Inflammatory macrophage treated with lipopolysaccharide for 1 hour (primary cell): ENCODE measurements at places on chromosomes 2 and 18.

- DNase-seq, result no peak
Measured at GRCh38 chr2:137870682-137871081, 93.6 kb upstream of the HNMT start.

GRCh38 chr2:43749583-43749982 lies 24.3 kb upstream of the DYNC2LI1 start:
- no peak for DNase-seq

GRCh38 chr2:237190966-237191713 lies 105.5 kb downstream of the COPS8 start:
- DNase-seq, result peak; percentile 39

- DNase-seq, result no peak
Measured at GRCh38 chr18:47830772-47831171, 99.7 kb downstream of the SMAD2 start.

DNA sequence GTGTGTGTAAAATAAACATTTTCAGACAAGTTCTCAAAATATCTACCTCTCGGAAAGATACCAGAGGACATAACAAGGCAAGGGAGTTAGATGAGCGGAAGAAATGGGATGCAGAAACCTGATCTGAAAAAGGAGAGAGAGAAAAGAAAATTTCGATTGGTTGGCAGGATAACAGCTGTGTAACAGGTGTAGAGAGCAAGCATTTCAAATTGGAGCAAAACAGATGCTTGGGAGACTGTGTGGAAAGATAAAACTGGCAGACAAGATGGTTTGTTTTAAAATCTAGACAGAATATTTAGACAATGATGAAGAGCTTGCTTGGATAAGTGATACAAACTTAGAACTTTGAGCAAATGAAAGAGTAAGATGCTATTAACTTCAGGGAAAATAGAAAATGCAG lies 20.2 kb downstream of the CHST9 start:
- DNase-seq, result no peak

- DNase-seq, result no peak
Measured at GRCh38 chr2:9212010-9212635, 5.5 kb downstream of the ASAP2 start.

- no peak for DNase-seq
Measured at GRCh38 chr2:9772999-9773902, 70.0 kb upstream of the TAF1B start.

GRCh38 chr2:39386064-39386463 lies 51.0 kb downstream of the MAP4K3 start:
- no peak for DNase-seq

DNA sequence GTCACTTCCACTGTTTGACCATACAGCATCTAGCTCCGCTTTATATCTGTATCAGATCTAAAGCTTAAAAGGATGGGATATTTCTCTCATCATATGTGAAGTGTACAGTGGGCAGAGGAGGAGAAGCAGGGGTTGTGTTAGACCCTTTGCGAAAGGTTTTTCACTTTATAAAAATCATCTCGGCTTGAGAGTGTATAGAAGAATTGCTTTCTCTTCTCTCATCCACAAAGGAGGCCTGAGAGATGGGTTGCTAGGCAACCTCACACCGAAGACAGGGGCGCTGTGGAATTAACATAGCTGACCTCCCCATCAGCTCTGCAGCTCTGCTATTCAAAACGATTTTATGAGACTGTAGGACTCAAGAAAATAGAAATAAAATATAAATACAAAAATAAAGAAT lies 70.2 kb upstream of the GALNT3 start:
- DNase-seq, result no peak

DNA sequence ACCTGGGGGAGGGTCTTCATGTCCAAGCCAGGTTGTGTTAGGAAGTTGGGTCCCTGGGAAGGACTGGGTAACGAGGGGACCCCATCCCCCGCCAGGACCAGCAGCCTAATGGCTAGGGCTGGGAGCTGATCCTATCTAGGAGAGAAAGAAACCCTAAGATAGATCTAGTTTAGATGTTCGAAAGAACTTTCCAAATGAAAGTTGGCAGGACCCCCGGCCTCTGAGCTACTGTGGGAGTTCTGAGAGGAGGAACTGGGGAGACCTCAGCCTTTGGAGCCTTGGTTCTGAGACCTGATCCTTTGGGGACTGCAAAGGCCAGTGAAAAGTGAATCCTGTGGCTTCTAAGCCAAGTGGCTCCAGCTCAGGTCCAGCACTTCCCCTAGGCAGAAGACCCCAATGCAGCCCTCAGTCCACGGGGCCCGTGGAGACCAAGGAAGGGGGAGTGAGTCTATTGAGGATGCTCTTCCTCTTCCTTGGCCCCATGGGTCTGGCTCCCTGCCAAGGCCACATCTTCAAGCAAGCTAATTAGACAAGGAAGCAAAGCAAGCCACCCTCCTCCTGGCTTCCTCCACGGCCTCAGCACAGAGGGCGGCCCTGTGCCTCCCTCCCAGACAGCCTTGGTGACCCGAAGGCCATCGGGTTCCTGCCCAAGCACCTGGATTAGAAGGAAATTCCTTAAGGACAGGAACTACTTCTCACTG lies 23.5 kb downstream of the CCT7 start:
- peak; percentile 21 for DNase-seq

- no peak for DNase-seq
Measured at GRCh38 chr2:126889071-126889470, 9.6 kb upstream of the TEX51 start.

GRCh38 chr2:134782792-134783191 lies 55.6 kb upstream of the ACMSD start:
- peak; percentile 51 for DNase-seq

DNA sequence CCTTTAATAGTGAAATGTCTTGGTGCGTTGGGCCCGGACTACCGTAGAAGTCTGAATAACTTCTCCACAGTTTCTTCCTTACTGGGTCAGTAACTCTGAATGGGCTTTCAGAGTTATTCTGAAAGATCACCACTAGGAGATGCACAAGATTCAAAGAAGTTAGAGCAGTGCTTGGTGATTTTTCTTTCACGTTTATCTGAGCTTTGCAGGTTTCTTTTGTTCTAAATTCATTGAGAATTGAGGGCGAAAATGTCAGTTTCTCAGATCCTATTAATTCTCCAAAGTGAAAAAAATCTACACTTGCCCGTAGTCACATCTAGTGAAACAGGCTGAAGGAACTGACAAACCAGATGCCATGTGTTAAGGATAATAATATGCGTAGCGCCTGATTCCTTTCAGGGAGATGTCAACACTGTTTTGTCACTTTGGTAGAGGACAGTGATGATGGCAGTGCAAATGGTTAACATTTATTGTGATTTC lies 70.1 kb downstream of the QPCT start:
- peak; percentile 79 for DNase-seq

GRCh38 chr18:77042583-77042982 lies 90.0 kb downstream of the MBP start:
- no peak for DNase-seq

DNA sequence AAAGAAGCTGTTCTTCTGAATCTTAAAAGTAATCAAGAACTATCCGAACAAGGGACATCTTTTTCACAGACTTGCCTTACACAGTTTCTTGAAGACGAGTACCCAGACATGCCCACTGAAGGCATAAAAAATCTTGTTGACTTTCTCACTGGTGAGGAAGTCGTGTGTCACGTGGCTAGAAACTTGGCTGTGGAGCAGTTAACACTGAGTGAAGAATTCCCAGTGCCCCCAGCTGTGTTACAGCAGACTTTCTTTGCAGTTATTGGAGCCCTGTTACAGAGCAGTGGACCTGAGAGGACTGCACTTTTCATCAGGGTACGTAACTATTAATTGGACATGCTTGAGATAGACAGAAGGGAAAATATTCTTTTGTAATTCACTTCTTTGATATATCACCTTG lies 2.4 kb downstream of the MRPL44 start:
- no peak for DNase-seq

- DNase-seq, result peak; percentile 69
Measured at GRCh38 chr2:197307236-197307932, 3.2 kb downstream of the ANKRD44 start.

GRCh38 chr2:103819599-103819998 lies 1034.3 kb upstream of the POU3F3 start:
- DNase-seq, result no peak

- DNase-seq, result no peak
Measured at GRCh38 chr2:221480163-221480562, 91.9 kb downstream of the EPHA4 start.

DNA sequence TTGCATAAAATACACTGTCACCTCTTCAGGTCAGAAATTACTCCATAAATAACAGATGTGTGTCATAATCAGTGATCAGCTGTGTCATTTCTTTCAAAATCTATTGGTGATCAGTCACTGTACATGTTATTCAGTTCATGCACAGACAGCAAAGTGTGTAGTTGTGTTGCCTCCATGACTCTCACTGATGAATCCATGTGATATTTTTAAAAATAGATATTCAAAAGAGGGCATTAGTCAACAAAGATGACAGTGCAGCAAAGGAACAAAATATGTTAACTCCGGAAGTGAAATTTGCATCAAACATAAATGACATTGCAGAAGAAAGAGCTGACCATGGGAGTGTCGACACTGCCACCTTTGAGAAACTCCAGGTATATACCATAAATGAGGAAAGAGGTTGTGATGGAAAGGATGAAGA lies 17.1 kb upstream of the MCM6 start:
- DNase-seq, result peak; percentile 76

DNA sequence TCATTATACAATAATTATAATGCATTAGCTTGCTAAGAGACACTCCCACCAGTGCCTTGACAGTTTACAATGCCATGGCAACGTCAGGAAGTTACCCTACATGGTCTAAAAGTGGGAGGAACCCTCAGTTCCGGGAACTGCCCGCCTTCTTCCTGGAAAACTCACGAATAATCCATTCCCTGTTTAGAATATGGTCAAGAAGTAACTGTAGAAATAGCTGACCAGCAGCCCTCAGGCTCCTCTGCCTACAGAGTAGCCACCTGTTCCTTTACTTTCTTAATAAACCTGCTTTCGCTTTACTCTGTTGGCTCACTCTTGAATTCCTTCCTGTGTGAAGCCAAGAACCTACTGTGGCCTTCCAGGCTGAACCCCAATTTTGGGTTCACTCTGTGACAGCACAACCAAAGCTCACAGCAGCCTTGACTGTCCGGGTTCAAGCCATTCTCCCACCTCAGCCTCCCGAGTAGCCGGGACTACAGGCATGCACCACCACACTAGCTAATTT lies 20.0 kb upstream of the PTPN2 start:
- DNase-seq, result peak; percentile 51

DNA sequence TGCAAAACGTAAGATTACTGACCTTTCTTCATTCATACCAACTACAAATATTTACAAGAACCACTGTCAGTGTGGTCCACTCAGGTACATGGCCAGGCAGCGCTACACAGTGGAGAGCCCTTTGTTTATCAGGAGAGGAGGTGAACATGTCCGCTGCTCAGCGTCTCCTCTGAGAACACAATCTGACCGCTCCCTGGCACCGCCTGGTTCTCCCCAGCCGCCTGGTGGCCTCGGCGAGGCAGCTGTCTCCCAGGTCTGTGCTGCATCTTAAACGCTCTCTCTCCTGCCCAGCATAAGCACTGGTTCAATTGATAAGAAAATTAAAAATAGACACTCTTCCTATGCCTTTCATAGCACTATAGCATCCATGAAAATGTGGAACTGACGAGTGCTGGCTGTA lies 146.8 kb upstream of the PXDN start:
- no peak for DNase-seq

- no peak for DNase-seq
Measured at GRCh38 chr2:239155806-239156480, 244.9 kb downstream of the HDAC4 start.

- no peak for DNase-seq
Measured at GRCh38 chr2:152890736-152891135, 172.3 kb downstream of the ARL6IP6 start.

GRCh38 chr2:201546576-201546975 lies 95.0 kb downstream of the STRADB start:
- DNase-seq, result no peak

GRCh38 chr2:216677439-216678097 lies 17.8 kb downstream of the IGFBP5 start:
- no peak for DNase-seq
